Peyer's patch (tissue), 4 donors: ENCODE measurements at places on chromosomes 4 and X. TPM values are rescaled to one million over a fixed set of nuclear protein-coding genes. Genes with fewer than 3 reads are reported as not detected.

GRCh38 chrX:112391313-112391712 is 288.4 kb downstream of the LHFPL1 start:
- H3K36me3 ChIP-seq: no peaks in the 10 kb centered on the region
- no peak for DNase-seq
- H3K27me3 ChIP-seq: no peaks in the 10 kb centered on the region
- no peaks in the 10 kb centered on the region for H3K4me1 ChIP-seq
- H3K4me3 ChIP-seq: no peak overlapping the region

DNA sequence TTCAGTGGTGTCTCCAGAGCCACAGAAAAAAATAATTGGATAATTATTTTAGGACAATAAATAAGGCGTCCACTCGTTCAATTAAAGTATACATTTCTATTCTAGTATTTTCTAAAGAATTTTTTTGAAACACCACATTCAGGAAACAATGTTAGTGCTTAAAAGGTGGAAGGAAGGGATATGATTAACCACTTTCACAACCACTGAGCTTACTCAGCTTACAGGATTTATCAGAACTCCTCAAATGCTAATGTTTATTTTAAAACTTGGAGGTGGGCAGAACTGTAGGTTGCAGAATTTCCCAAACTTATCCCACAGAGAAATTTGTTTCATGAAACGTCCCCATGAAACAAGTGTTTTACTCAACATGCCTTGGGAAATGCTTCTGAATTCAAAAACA is 54.3 kb upstream of the MAGEB2 start:
- no peaks in the 10 kb centered on the region for H3K36me3 ChIP-seq
- DNase-seq: no peak
- H3K27me3 ChIP-seq: no peaks in the 10 kb centered on the region
- no peak overlapping the region for H3K4me3 ChIP-seq

DNA sequence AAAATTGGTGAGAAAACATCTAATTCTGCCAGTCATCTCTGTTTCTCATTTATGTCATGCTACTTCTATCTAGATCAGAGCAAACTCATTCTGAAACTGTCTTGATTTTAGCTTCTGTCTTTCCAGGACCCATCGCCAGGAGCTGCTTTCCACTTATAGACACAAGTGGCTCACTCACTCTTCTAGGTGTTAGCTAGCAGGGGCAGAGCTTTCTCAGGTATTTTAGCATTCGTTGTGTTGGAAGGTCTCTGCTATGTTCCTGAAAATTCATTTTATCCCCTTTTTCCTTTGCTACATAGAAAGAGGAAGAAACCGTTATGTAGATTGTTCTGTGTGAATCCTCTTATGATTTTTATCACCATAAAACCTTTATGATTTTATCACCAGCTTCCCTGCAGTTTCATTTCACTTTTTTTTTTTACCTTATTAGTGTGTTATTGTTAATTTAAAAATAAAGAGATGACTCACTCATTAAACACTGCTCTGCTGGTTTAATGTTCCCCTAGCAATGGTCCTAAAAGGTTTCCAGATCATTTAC is 246.6 kb upstream of the AADAT start:
- no peaks in the 10 kb centered on the region for H3K27me3 ChIP-seq
- no peak overlapping the region for H3K27ac ChIP-seq
- H3K4me1 ChIP-seq: no peaks in the 10 kb centered on the region
- DNase-seq: no peak

The DDX60 gene
- total RNA-seq: 14.9 TPM

- no peaks in the 10 kb centered on the region for H3K36me3 ChIP-seq
- no peaks in the 10 kb centered on the region for H3K4me1 ChIP-seq
- no peak overlapping the region for H3K4me3 ChIP-seq
- H3K27me3 ChIP-seq: no peaks in the 10 kb centered on the region
Measured at GRCh38 chr4:180500154-180500553, 1743.0 kb upstream of the TENM3 start.

DNA sequence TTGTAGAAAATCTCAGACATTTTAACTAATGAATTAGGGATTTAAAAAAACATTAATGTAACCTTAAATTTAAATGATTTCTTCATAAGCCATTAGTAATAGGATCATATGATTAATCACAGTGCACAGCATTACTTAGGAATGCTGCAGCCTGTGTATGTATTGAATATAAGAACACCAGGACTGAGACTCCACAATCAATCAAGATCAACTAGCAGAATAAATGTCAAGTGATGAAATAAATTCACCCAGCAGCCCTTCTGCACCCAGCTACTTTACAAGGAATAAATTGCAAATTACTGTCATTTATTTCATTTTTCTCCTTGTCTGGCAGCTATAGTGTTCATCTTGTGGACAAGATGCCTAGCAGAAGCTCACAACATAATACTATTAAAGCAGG is 46.5 kb downstream of the NEIL3 start:
- no peak overlapping the region for H3K27ac ChIP-seq
- H3K4me3 ChIP-seq: no peak overlapping the region
- H3K4me1 ChIP-seq: no peaks in the 10 kb centered on the region
- no peaks in the 10 kb centered on the region for H3K27me3 ChIP-seq

GRCh38 chr4:58679051-58679450 is 1568.9 kb upstream of the IGFBP7 start:
- H3K4me1 ChIP-seq: no peaks in the 10 kb centered on the region
- H3K4me3 ChIP-seq: no peak overlapping the region
- H3K36me3 ChIP-seq: no peaks in the 10 kb centered on the region

- no peaks in the 10 kb centered on the region for H3K27me3 ChIP-seq
- H3K36me3 ChIP-seq: no peaks in the 10 kb centered on the region
Measured at GRCh38 chrX:9784332-9784731, 1.9 kb upstream of the SHROOM2 start.

The SLC7A11 gene
- total RNA-seq: 0.47 TPM

The TMEM271 gene
- not detected for total RNA-seq

- H3K27me3 ChIP-seq: no peaks in the 10 kb centered on the region
- H3K36me3 ChIP-seq: no peaks in the 10 kb centered on the region
- no peak overlapping the region for H3K4me3 ChIP-seq
- DNase-seq: no peak
Measured at GRCh38 chr4:169012049-169012448, 2.0 kb upstream of the CBR4 start.
